ENCODE measurements at places on chromosomes 2 and 18.

GRCh38 chr2:67666386-67667053 is 269.4 kb downstream of the ETAA1 start:
- DNase-seq, result no peak

DNA sequence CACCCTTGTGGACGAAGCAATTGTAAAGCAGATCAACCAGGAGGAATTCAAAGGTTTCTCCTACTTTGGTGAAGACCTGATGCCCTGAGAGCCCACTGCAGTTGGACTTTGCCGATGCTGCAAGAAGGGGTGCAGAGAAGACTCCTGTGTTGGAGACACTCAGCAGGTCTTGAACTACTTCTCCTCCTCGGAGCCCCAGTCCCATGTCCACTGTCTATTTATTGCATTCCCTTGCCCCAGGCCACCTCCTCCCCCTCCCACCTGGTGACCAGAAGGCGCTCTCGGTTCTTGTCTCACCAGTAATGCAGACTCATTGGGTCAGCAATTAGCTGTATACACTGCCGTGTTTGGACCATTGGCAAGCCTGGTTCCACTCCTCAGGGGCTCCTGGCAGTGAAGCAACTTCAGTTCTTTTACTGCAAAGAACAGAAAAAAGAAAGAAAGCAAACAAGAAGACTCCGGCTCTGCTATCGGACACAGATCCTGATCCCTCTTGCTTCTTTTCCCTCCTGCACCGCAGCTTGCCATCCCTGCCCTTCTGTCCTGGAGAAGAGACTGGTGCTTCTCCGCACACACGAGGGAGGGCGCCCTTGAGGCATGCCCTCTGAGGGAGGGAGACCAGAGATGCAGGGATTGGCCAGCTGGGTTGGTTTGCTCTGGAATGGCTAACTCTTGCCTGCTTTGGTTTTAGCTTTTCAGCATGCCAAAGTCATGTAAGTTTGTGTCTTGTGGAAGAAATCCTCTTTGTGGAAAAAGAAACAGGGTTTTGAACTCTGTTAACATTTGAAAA is 112.2 kb upstream of the EPAS1 start:
- DNase-seq, result no peak

GRCh38 chr18:58305792-58306191 is 261.8 kb downstream of the NEDD4L start:
- no peak for DNase-seq

GRCh38 chr2:102141011-102141943 is 1.3 kb upstream of the IL1R1 start:
- DNase-seq, result no peak

DNA sequence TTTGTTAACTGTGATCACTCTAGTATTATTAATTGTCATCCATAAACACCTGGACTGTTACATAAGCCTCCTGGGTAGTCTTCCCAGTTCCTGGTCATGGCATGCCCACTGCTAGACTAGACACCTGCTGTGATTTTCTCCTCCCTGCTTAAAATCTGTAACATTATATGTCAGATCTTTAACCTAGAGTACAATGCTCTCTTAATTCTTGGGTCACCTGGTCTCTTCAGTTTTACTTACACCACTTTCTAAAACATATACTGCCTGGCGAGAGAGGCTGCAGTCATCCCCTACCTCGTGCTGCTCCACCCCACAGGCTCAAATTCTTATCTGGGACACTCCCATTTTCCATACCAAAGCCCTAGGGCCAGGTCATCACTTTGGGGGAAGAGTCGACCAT is 161.3 kb downstream of the CDH2 start:
- DNase-seq, result no peak

DNA sequence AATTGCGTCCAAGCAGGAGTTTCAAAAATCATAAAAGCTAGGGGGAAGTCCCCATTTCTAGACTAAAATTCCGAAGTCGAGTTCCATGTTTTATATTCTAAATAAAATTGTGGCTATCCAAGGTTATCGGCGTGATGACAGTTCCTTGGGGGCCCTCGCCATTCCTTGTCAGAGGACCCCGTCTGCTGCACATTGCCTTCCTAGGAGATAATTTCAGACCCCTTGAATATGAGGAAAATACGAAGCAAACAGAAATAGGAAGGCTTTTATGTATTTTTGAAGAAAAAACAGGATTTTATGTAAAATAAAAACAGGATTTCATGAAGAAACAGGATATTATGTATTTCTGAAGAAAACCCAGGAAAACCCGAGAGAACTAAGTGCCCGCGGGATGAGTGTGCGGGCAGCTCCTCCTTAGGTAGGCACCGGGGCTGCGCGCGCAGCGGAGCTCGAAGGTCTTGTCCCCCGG is 465 bp upstream of the PLEKHA3 start:
- DNase-seq, result no peak

GRCh38 chr18:45303026-45303425 is 312.2 kb upstream of the SLC14A2 start:
- DNase-seq, result no peak

DNA sequence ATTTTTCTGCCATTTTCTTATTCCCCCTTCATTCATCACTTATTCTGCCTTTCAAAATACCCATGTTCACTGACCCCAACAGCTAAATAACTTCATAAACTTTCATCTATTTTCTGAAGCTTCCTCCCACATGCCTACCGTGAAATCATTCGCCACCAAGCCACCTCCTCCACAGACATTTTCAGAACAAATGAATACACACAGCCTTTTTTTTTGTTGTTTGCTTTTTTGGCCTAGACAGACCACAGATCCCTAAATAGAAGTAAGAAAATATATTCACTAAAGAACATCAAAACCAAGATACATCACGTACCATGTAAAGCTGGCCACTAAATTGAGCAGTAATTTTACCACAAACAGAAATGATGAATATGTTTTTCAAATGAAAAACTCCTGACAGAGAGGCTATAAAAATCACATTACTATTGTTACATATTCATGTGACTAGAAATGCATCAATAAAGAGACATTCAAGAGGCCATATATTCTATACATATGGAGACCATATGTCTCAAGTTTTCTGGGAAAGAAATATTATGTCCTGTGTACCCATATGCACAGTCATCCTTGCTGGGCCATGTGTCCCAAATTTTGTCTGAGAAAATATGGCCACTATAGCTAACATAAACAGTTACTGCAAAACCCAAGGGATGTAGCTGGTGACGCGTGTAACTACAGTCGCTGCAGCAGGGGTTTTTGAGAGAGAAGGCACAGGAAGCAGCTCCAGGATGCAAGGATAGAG is 200.3 kb downstream of the FBXO15 start:
- no peak for DNase-seq

DNA sequence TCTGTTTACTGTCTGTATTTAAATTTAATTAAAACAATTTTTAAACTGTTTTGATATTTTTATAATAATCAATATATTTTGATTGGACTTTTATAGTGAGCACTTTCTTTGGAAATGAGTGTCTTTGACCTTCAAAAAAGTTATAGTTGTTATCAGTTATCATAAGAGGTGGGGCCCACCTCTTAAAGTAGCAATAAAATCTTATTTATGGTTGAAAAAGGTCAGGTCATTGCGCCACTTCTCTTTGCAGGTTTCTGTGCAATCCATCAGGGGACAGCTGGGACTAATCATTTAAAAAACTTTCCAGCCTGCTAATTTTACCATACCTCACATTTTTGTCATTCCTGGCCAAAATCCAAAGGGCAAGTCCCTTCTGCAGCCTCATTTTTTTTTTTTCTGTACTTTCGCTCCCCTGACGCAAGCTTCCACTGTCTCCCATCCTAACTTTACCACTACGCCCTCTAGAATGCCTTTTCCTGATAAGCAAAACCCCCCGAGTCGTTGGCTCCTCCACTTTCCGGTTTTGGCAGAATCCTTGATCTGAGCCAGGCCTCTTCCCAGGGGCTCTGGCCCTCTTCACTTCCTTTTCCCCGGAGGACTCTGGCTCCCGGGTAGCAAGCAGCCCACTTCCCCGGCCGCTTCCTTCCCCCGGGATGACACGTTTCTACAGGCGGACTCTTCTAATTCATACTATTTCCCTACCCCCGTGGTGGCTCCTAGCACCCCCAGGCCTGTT is 1.1 kb upstream of the SEH1L start:
- peak; percentile 48 for DNase-seq

DNA sequence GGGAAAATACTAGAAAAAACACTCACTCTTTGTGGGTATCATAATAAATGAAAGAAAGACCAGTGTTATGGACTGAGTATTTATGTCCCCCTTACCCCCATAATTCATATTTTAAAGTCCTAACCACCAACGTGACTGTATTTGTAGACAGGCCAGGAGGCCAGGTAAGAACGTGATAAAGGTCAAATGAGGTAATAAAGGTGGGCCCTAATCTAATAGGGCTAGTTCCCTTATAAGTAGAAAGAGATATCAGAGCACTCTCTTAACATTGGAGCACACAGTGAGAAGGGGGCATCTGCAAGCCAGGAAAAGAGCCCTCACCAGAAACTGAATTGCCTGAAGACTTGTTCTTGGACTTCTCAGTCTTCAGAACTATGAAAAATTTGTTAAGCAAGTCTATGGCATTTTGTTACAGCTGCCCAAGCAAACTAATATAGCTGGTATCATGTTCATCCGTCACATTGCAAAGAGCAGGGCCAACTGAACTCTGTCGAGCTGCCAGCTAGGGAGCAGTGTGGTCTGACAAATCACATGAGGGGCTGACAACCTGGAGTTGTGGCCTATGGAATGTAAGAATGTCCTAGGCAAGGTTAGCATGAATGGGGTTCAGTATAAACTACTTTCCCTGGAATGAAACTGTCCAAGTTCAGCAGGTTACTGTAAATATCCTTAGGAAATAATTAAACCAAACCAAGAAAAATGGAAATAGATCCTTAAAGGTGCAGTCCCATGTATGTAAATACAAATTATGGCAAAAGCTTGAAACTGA is 280.9 kb downstream of the ZNF385B start:
- DNase-seq, result no peak

DNA sequence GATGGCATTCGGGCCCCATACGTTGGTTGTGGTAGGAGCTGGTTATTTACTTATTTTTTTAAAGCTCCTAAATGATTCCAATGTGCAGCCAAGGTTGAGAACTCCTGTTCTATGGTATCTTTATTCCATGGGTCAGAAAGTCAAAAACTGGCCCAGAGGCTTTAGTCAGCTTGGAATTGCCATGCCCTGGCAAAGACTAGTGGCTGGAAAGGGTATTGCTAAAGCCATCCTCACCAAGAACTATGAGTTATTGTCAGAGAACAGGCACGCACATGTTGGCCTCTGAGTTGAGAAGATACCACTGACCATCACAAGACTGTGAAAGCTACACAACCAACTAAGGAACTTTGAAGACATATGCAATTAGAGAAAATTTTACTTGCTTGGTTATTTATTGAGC is 47.9 kb upstream of the ACMSD start:
- DNase-seq, result no peak

GRCh38 chr2:154599189-154599588 is 99.3 kb upstream of the KCNJ3 start:
- no peak for DNase-seq

GRCh38 chr2:38232454-38232853 is 144.6 kb downstream of the ATL2 start:
- DNase-seq, result no peak

All from glutamatergic neuron (in vitro differentiated cells).